ENCODE measurements at places on chromosomes 5 and 9.

GRCh38 chr5:141882594-141883183, 4.5 kb upstream of the PCDH1 start:
- DNase-seq, result no peak

- no peak for DNase-seq
Observed at GRCh38 chr5:167709625-167710024, 581.8 kb upstream of the WWC1 start.

DNA sequence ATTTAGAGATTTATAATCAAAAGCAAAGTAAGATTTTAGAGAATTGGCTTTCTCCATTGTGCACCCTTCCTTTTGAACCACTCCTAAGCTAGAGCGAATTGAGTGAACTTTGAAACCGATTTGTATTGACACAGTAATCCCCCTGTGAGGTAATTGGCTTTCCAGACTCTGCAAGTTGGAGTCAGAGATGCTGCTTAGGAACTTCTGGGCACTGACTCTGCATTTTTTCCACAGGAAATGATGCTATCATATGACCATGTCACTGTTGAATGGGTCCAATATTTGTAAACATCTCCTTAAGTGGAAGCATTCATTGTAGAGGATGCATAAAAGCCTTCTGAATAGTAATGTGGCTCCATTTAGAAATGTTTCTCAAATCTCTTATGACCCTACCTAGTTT, 394.4 kb upstream of the ZNF608 start:
- DNase-seq, result no peak

DNA sequence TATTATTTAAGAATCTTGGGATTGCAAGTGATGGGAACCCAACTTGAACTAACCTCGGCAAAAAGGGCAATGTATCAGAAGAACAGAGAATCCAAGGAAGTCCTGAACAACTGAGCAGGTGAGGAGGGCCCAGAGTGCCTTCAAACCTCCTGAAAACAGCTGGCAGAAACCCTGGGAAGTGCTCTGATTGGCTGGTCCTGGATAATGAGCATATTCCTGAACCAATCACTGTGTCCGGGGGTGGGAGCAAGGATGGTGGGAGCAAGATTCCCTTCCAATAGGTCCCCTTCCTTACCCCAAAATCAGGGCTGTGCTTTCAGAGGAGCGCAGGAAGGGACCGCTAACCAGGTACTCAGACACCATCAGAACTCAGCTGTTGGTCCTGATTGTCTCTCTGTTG, 31.9 kb upstream of the TBC1D2 start:
- DNase-seq, result no peak

DNA sequence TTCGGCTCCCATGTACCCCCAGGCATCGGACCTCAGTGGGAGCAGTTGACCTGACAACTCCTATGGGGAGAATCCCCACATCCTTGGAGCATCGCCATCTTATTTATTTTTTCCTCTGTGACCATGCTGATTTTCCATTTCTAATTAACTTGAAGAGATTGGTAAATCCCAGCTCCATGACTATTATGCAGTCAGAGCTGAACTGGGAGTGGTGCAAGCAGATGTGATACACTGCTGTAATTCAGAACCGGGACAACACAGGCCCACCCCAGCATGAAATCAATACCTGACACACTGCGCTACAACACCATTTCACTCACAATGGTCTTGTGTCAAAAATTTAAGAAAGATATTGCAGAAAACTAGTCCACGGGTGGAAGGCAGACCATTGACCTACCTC, 1.0 kb upstream of the TRPM3 start:
- DNase-seq, result no peak

Data from NCI-H1048 (cell line).